ENCODE measurements at places on chromosomes 7 and 10.

DNA sequence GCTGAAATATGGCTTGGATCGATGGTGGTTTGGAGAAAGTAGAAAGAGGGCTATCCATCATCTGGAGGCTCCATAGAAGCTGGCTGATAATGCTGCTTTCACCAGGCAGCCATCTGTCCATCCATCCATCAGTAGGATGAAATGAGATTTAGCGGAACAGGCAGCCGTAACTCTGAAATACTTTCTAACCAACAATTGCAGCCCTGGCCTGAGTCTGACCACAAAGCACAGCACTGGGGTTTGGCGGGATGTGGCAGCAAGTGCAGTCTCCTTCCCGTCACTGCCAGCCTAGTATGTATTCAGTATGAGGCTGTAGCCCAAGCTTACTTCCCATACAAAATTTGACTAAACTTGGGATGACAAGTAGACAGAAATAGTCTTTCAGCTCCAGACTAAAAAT, 38.0 kb downstream of the R3HCC1L start:
- DNase-seq = no peak

- peak; percentile 12 for DNase-seq
Measured at GRCh38 chr7:98250789-98251188, 1.2 kb downstream of the TECPR1 start.

DNA sequence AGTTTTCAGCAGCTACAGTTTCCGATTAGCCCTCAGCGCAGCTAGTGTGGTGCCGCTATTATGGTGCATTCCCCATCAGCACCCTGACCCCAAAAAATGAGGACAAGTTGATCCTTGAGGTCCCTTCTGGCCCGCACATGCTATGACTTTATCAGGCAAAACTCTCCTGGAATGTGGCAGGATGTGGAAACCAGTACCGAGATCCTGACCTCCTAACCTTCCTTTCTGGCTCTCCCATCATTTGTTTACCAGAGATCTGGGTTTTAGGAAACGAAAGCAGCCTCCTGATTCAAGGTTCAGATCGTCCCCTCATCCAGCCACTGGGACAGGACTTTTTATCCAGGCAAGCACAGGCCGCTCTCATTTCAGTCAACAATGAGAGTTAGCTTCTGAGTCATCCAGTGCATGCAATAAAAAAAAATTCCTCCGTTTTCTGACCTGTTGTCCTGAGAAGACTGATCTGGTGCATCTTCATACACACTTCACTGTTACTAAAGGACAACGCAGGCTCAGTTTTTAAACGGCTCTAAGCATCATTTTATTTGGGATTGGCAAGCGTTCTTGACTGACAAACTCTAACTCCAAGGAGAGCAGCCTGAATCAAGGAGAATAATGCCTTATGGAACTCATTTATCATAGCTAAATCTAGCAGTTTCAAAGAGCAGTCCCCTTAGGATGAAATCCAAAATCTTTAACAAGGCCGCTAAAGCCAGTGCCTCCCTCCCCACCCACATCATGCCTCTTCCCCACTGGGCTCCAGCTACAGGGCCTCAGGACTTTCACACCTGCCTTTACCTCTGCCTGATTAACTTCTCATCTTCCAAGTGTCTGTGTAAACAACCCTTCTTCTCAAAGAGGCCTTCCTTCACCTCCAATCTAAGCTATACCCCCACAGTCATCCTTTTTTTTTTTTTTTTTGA, 17.1 kb downstream of the PDLIM1 start:
- no peak for DNase-seq

DNA sequence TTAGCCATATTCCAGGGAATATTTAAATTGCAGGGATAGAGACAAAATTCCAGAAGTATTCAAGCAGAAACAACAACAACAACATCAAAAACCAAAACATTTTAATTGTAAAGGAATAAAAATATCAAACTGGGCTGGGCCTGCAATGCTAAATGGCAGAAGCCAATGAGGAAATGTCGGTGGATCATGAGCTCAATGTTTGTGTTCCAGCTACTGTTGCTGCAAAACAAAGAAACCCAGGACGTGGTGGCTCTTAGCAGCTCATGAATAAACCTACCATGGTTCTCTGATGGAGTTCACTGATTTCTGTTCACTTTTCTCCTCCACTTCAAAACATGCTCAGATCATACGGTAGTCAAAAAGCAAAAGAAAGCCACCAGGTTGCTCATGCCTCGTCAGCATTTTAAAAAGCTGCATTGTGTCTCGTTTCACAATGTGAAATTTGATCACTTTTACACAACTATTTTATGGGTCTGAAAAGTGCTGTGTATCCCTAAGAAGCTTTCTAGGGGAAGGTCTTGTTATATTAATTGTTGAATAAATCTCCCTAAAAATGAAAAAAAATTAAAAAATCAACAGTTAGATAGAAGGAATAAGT, 54.0 kb downstream of the ASNS start:
- no peak for DNase-seq

- DNase-seq = no peak
Measured at GRCh38 chr7:156751319-156751718, 110.7 kb downstream of the RNF32 start.

DNA sequence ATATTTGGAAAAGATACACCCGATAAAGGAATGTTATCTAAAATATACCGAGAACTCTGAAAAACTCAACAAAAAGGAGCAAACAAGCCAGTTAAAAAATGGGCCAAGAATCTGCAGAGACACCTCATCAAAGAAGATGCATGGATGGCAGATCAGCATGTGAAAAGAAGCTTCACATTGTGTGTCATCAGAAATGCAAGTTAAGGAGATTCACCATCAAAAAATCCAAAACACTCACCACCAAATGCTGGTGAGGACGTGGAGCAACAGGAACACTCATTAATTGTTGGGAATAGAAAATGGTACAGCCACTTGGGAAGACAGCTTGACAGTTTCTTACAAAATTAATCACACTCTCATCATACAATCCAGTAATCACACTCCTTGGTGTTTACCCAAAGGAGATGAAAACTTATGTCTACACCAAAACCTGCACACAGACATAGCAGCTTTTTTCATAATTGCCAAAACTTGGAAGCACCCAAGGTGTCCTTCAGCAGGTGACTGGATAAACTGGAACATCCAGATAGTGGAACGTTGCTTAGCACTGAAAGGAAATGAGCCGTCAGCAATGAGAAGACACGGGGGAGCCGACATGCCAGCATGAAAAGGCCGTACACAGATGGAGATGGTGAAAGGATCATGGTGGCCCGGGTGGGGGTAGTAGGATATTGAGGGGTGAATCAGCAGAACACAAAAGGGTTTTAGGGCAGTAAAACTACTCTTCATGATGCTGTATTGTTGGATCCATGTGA, 27.9 kb upstream of the PWWP2B start:
- no peak for DNase-seq

DNA sequence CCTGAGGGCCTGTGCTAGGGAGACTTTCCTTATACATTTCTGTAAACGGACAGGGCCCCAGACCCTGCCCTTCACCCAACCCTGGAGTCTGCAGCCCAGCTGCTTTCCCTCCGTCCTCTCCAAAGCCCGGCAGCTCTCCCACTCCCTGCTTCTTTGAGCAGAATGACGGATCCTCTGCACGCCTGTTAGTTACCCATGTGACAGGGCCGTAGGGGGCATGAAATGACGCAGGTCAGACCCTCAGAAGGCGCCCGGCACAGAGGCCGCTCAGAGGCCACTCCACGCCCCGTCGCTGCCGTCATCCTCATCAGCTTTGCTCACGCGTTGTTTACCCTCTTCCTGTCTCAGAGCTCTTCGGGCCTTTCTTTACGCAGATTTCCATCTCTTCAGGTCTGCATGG, 60.2 kb upstream of the MKRN1 start:
- DNase-seq = no peak

- DNase-seq = peak; percentile 99
Measured at GRCh38 chr10:122879339-122880273, at the start of gene FAM24B. Gene FAM24B (minus strand): TSS chr10:122879581. CDS start chr10:122850515, 29,066 bp downstream.

DNA sequence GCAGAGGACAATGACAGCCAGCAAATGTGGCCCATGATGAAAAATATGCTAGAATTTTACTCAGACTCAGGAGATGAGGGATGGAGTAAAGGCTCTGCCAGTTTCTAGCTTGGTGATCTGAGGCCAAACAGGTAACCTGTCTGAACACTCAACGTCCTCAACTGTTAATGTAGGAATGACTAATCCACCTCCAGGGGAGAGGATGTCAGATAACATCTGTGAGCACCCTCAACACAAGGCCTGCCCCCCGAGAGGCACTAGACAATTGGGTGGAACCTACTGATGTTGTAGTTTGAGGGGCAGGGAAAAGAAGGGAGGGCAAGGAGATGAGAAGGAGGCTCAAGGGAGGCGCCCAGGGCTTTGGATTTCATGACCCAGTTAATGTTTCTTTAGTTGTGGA, 445.1 kb downstream of the PLXNA4 start:
- no peak for DNase-seq

- peak; percentile 6 for DNase-seq
Measured at GRCh38 chr10:75845176-75845947, 413.9 kb downstream of the LRMDA start.

DNA sequence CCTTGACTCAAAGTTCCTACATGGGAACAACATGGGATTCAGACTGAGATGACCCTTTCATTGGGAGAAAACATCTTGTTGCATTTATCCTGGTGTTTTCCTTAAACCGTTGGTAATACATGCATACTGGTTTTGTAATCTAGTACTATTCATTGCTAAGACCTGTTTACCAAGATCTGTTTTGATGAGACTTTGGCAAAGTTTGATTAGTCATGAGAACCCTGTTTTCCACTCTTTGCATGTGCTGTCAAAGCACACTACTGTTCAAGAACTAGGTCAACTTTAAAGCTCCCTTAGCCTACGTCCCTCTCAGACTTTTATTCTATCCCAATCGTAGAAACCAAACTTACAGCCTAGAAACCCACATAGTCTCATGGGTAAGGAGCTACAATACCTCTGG, 650.9 kb downstream of the GATA3 start:
- no peak for DNase-seq

DNA sequence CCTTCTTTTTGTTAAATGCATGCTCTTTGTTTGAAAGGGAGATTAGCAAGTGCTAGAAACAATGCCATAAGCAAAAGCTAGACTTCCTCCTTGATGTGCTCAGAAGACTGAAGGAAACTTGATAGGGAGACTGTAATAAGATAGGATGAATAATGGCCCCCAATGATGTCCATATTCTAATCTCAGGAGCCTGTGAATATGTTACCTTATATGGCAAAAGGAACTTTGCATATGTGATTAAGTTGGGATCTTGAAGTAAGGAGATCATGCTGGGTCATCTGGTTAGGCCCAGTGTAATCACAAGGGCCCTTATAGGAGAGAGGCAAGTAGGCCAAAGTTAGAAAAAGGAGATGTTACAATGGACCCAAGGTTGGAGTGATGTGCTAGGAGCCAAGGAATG, 13.6 kb upstream of the LIPM start:
- no peak for DNase-seq

GRCh38 chr10:33674986-33675599, 340.6 kb upstream of the NRP1 start:
- DNase-seq = no peak

GRCh38 chr10:81963606-81964005, 88.6 kb downstream of the NRG3 start:
- no peak for DNase-seq

DNA sequence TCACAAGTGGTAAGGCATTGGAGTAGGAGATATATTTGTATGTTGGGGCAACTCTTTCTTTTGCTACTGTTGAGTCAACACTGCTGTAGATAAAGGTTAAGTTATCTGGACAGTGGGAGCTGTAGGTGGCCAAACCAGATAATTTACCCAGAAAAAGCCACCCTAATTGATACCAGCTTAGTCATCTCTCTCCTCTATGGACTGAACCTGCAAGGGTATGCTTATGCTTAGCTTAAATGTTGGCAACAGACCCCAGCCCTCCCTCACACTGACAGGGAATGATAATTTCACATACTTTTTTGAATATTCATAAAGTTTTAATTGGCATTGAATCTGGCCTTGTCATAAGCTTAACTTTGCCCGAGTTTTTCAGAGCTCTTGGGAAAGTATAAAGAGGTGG, 66.3 kb downstream of the CREB5 start:
- peak; percentile 72 for DNase-seq

GRCh38 chr10:3136763-3137611, 35.6 kb downstream of the PITRM1 start:
- DNase-seq = no peak

DNA sequence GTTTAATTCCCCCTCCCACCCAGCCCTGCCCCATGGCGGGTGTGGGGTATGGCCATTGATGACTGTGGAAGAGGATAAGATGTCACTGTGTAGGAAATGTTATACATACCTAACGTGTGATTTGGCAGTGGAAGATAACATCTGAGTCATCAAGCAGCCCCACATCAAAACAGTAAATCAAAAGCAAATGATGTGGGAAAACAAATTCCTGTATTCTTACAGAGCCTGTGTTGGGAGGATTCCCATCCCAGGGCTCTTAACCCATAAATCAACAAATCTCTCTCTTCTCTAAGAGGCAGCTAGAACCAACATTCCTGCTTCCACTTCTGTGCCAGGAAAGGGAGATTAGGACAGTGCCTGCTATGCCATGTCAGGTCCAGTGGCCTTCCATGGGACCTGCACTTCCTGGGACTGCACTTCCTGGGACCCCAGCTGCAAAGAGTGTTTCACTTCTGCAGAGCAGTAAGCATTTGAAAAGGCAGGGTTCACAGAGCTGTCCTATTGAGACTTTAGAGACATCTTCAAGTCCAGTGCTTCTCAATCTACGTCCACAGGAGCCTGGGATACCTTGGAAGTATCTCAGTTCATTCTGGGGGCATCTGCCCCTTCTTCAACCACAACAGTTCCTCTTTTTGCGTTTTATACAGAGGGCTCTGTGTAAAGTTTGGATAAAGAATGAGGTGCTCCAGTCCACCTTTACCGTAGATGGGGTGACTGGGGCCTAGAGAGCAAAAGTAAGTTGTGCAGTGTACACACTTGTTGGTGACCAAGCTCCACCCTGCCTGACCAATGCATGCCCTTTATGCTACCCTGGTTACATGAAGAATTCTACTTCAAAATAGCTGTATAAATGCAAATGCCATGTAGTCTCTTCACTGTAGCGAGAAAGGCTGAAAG, 45.7 kb downstream of the ATXN7L1 start:
- DNase-seq = no peak

DNA sequence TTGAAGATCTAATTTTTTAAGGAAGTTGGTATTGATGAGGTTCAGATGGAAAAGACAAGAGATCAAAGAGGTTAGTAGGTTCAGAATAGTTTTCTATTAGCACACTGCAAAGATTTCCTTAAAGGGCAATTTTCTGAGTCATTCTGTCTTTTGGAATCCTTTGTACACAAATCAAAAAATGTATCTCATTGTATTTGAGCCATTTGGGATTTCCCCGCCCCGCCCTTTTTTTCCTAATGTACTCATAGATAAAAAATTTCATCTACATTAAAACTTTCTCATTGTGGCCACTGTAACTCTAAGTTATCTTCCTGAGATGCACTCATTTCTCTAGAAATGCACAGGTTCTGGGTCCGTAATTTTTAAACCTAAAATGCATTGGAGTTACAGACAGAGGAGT, 12.1 kb downstream of the GIMAP6 start:
- no peak for DNase-seq

- DNase-seq = no peak
Measured at GRCh38 chr7:140684066-140684950, 11.6 kb downstream of the ADCK2 start.

GRCh38 chr10:63164166-63164623, 31.1 kb downstream of the NRBF2 start:
- DNase-seq = no peak

GRCh38 chr7:4951903-4952636, 6.9 kb downstream of the MMD2 start:
- DNase-seq = peak; percentile 60

GRCh38 chr10:62459072-62459471, 84.9 kb downstream of the ZNF365 start:
- no peak for DNase-seq

GRCh38 chr10:61832866-61833481, 68.5 kb upstream of the ARID5B start:
- DNase-seq = peak; percentile 44
